Breast epithelium (tissue), 4 donors: ENCODE measurements at places on chromosomes 5 and 9.

- no peak for DNase-seq
Measured at GRCh38 chr9:114671605-114672004, 10.4 kb downstream of the TEX48 start.

GRCh38 chr5:150649108-150650020, 8.9 kb downstream of the SYNPO start:
- DNase-seq: no peak

- no peak for DNase-seq
Measured at GRCh38 chr9:14236591-14236990, 77.3 kb downstream of the NFIB start.

DNA sequence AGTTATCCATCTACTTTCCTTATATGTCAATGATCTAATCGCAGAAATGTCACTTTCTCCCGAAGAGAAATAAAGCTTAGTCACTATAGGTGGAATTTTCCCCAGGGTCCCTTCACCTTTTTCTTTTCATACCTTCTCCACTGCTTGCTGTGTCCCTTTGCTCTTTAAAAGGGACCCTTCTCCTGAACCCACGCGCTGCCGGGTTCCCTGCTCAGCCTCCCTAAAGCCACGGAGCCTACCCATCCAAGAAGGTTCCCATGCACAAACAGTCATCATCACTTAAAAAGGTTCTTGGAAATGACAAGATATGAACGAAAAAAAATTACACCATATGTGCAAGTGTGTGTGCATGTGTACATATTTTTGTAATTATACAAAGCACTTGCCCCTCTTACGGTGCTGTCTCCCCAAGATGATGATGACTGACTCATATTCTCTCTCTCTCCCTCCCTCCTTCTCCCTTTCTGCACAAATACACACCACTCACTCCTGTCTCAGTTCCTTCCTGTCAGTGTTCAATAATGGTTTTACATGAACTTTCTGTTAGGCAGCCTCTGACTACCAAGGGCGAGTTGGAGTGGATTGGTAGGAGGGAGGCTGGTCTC, 1.5 kb upstream of the PTPRD start:
- no peak for DNase-seq

- no peak for DNase-seq
Measured at GRCh38 chr9:99013550-99013949, 69.8 kb downstream of the COL15A1 start.

DNA sequence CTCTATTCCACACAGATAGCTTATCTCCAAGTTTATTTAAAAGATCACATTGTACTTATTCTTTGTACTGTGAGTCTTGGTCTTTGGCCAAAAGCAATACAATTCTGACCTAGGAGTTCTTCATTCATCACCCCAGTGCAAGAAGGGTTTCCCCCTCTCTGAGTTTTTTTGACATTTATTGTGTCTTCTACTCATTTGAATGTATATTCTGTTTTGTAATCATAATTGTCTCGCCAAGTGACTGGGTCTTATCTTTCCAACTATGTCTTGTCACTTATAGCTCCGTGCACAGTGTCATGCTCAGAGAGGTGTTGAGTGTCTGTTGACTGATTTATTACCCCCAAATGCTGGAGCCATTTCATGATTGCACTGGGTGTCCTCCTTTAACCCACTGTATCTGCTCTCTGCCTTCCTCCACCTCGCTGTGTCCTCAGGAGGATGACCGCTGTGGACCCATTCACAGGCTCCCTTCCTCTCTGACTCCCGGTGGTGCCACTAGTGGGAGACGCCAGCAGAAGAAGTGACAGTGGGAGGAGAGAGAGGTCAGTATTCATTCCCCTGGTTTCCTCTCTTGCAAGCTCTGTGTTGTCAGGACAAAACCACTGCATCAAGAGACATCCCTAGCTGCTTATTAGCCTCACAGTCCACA, 11.2 kb upstream of the TRIO start:
- no peak for DNase-seq

DNA sequence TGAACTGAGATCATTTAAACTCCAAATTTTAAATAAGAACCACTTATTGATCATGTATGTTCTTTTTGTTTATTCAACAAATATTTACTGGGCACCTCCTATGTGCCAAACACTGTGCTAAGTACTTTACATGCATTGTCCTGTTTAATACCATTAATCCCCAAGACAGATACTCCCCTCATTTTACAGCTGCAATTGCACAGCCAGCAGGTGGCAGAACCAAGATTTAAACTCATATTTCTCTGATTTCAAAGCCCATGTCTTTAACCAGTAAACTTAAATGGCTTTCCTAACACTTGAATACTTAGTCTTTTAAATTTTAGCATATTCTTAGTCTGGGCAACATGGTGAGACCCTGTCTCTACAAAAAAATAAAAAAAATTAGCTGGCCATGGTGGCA, 43.4 kb upstream of the KIAA1958 start:
- no peak for DNase-seq

DNA sequence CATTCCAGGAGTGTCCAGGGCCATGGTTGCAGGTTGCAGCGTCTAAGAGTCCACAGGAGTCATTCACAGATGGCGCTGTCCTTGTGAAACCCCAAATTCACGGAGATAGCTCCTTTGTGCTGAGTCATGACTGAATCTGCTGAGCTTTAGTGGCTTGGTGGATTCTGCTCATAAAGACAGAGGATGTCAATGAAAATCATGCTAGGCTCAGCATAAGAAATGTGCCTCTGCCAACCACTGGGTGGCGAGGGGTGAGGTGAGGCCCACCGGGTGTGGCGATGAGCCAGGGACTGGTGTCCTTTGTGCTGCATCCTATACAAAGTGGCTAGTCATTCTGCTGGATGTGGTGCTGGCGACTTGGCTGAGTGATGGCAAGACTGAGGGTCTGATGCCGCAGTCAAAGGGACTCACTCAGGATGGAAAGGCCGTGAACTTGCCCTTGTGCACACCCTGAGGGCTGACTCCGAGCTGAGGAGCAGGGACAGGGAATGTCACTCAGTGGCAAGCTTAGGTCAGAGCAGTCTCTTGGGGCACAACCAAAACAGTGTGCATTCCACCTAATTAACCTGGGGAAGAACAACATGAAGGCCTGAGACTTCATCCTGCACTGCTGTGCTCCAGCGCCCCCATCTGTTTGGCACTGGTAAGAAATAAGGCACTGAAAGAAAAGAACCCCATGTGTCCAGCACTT, 71.5 kb downstream of the DAP start:
- no peak for DNase-seq

- no peak for DNase-seq
Measured at GRCh38 chr9:87596862-87597261, 99.2 kb downstream of the DAPK1 start.
